ENCODE measurements at places on chromosomes 3 and 15. TPM values are rescaled to one million over a fixed set of nuclear protein-coding genes. Genes with fewer than 3 reads are reported as not detected.

Gene SH2D7
- 0.11 TPM for total RNA-seq

Gene SKOR1
- total RNA-seq = 0.71 TPM

Gene ANKUB1
- total RNA-seq = not detected

Gene NR2C2
- total RNA-seq = 79.8 TPM

Gene EXD1
- total RNA-seq = not detected

Gene PRICKLE2
- total RNA-seq = not detected

Gene CLDN1
- total RNA-seq = not detected

Gene SLC51B
- not detected for total RNA-seq

Gene SI
- not detected for total RNA-seq

DNA sequence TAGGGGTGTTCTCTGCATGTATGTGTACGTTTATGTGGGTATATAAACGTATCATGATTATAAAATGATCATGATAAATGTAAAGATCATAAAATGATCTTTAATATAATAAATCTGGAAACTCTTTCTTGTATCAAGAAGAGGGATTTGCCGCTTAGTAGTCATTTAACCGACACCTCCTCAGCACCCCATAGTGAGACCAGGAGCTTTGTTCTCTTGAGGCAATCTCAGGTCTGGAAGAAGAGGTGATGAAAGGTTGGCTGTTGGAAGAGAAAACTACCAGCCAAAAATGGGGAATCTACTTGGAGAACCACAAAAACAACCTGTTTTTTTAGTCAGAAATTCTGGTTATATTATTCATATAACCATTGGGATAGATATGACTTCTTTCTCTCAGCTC lies 38.7 kb downstream of the TGFBR2 start:
- no peak for DNase-seq

- DNase-seq = no peak
Observed at GRCh38 chr3:65408531-65409175, 630.1 kb downstream of the MAGI1 start.

- DNase-seq = no peak
Observed at GRCh38 chr3:48157202-48157840, 30.9 kb downstream of the CDC25A start.

DNA sequence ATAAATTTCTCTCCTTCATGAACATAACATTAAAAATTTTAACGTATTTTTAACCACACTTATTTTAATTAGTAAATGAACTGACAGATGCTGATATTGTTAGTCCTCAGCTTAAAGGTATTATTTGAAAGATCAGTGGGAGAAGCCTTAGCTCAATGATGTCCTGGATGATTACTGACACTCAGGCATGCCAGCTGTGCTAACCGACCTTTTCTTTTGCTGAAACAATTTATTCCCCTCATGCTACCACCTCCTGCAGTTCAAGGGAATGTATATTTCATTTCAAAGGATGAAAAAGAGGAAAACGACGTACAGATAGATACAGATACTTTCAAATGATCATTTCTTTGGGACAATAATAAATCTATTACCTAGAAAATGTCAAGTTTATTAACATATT lies 620.8 kb downstream of the FGF12 start:
- no peak for DNase-seq

DNA sequence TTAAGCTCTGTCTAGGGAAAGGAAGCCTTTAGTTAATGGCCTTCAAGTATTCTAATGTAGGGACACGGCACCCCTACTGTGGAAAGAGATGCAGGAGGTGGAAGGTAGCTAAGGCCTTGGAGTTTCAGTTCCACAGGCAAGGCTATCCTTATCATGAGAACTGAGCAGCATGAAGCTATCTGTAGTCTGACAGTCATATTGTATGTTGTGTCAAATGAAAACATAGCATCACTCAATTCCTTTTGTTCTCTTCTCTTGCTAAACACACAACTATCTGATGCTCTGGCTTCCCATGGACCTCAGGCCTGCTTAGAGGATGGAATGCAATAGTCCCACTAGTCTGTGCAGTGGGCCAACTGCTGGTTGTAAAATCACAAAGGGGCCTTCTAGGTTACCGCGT lies 380.9 kb downstream of the FHIT start:
- DNase-seq = no peak

- DNase-seq = no peak
Observed at GRCh38 chr3:181564222-181564621, 147.5 kb upstream of the SOX2 start.

DNA sequence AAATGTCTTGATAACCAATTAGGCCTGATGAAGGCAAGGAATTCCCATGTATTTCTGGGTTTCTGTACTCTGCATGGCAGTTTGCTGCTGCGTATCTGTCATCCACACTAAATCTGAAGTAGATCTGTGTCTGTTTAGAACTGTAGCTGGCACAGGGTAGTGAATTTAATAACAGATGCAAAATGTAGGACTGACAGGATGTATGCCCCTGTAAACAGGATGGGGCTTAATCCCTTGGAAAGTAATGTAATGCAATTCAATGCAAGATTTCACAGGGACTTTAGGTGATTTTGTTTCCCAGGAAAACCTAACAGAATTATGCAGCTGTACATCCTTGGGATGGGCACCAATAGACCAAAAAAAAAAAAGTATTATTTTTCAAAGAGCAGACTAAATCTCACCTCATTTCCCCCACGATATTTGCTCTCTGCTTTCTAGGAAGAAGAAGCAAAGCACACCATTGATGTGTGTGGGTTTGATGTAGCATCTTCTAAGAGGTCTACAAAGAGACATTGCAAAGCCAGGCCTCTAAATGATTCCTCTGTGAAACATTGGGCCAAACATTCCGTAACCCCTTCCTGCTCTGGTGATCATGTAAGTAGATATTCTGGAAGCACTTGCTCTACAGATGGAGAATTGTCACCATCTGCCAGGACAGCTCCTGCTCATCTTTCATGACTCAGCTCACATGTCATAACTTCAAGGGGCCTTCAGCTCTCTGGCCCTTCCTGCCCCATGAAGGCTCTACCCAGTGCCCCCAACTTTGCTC lies 464.3 kb upstream of the RGMA start:
- no peak for DNase-seq

- no peak for DNase-seq
Observed at GRCh38 chr3:46778101-46778500, 60.4 kb upstream of the PRSS50 start.

DNA sequence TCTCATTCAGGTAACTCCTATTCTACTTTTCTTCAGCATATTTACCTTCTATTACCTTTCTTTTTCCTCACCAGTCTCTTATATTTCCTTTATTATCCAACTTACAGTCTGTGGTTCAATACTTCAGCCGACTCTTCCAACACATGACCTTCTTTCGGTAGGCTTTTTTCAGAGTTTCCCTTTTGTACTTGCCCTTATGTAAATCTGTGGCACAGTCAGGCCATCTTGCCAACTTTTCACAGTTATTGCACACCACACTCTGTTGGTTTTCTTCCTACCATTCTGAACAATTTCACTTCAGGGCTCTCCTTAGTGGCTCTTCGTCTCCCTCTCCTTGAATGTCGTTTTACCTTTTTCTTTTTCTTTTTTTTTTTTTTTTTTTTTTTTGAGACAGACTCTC lies 427.8 kb downstream of the LPP start:
- DNase-seq = no peak

- no peak for DNase-seq
Observed at GRCh38 chr15:53412542-53412941, 346.9 kb downstream of the WDR72 start.

- no peak for DNase-seq
Observed at GRCh38 chr3:101900736-101901135, 51.4 kb downstream of the NFKBIZ start.

DNA sequence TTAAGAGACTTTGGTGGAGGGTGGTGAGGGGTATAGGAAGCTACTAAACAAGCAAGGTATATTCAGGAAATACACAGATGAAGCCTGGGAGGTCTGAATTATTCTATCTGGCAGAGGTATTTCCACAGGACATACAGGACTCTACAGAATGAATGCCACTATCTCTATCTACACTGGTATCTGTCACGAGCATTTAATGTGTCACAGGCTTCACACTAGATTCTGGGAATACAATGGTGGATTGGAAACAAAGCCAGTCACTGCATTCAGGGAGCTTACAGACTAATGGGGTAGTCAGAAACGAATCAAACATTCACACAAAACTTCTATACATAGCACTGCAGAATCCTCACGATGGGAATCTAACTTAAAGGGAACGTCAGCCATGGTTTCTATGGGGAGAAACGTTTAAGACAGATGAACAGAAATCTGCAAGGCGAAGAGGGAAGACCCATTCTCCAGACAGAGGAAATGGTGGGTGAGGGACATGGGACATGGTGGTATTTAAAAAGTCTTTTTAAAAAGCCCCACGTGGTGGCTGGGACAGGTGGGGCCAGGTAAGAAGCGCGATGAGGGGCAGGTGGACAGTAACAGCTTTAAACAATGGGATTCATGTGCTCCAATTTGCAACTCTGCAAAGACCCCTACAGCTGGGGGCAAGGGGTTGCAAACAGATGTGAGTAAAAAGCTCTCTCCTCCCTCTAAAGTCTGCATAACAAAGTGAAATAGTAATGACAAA lies 16.5 kb downstream of the LRIG1 start:
- no peak for DNase-seq
